HTR-8/SVneo (cell line): ENCODE measurements at places on chromosomes 1 and 21.
A peak's percentile ranks its signal among the peaks of the same experiment; 100 is the strongest.

DNA sequence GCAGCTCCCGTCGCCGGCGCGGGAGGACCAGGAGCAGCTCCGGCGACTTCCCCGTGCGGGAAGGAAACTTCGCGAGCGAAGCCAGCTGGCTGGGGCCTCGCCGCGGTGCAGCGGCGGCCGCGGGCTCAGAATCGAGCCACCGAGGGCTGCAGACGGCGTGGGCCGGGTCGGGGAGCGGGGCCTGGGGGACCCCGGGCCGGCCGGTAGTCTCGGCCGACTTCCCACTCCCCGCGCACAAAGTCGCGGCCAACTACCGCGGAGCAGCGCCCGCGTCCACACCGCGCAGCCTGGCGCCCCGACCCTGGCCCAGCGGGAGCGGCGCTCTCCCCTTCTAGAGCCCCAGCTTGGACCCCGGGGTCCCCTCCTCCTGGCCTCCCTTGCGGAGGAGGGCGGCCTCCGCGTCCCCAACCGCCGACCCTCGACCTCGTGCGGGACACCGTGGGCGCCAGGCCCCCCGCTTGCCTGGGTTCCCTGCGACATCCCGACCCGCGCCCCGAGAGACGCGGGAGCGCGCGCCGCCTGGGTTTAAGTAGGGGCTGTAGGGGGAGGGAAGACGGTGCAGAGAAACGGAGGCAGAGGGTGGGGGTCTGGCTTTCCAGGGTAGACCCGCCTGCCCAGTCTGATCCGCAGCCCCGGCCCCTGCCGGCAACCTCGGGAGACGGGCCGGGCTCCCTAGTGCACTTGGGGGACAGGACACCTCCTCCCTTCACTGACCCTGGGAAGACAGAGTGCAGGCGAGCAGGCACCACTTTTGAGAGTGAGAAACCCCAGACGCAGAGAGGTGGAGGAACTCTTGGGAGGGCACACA is 4.7 kb downstream of the PRDM16 start:
- DNase-seq = no peak

DNA sequence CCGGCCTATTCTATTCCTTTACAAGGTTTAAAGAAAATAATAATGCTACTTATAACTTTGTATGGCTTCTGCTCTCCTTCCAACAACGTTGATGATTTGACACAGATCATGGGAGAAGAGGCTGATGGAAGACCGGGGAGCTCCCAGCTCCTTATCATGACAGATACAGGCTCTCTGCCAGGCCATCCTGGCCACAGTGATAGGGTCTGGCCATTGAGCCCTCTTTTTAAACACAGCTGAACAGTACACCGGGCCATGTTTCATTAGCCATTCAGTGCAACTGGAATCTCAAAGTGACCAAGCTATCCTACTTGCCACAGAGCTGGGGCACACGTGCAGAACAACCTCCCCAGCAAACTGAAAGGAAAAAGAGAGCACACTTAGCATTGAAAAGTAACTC is 34.9 kb downstream of the DNAJC11 start:
- no peak for DNase-seq

DNA sequence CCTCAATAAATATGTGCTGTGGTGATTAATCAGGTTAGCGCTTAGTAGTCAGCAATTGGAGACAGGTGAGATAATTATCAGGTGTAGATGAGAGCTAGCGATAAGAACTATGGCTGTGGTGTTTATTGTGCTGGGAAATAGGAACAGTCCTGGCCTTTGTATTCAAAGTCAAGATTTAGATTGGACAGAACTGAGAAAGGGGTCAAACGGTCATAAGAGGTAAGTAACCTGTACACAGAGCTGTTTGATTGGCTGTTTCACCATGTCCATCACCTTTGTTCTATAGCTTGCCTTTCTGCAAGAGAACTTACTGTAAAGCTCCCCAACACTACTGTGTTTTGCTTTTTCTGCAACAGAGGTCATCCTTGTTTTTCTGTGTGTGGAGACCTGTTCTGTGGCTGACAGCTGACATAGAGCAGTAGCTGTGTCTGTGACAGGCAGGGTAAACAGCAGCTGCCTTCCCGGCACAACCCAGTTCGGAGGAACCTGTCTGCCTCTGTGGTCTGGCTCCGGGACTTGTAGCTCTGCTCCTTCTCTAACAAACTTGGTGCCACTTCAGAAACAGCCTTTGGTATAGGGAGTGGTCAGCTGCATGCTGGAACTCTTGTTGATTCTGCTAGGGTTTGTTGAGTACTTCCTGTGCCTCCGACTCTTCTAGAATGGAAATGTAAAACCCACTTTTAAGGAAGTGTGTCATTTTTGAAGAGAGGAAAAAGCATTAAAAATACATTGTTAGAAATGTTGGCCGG is 21.1 kb upstream of the CDC42 start:
- no peak for DNase-seq

- DNase-seq = no peak
Observed at GRCh38 chr1:245457562-245457961, 302.8 kb downstream of the KIF26B start.

GRCh38 chr1:200118779-200119505 is 91.4 kb downstream of the NR5A2 start:
- no peak for DNase-seq

- DNase-seq = no peak
Observed at GRCh38 chr1:109498161-109498801, 4.4 kb downstream of the CYB561D1 start.

GRCh38 chr1:151613282-151613780 is 1.5 kb downstream of the SNX27 start:
- DNase-seq = no peak

- no peak for DNase-seq
Observed at GRCh38 chr1:4711416-4712275, 57.2 kb downstream of the AJAP1 start.

DNA sequence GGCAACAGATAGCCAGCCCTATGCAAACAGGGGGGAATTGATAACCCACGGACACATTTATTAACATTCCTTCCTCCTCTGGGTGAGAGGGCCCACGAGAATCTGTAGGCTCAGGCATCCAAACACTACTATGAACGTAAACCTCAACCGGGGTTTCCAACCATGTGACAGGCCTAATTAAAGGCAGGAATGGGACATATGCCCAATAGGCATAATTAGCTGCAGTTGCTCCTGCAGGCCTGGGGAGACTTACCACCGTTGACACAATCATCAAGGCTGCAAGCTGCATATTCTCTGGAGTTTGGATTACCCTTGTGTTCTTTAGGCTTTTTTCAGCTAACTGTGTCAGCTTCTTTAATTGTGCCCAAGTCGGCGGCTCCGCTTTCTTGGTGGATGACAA is 22.2 kb upstream of the GBP1 start:
- no peak for DNase-seq

GRCh38 chr1:24437631-24438396 is 22.2 kb downstream of the NIPAL3 start:
- no peak for DNase-seq

DNA sequence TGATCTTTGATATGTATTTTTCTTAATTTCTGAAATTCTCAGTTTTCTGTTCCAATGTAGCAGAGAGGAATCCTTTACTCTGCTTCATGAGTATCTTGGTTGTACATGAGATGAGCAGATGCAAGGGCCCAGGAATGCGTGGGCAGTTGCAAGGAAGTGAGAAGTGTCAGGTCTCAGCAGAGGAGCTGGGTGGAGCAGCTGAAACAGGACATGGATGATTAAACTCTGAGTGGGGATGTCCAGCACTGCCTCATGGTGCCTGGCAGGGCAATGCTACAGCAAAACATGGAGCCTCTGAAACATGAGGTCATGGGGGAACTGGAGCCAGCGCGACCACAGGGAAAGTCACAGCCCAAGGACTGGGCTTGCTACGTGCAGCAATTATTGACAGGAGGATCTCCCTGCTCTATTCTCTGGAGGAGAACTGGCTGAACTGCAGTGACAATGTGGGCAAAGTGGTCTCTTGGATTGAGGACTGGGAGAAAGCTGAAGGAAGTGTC is 48.4 kb downstream of the COLGALT2 start:
- peak; percentile 61 for DNase-seq
